Bronchial epithelial cell (primary cell): ENCODE measurements at places on chromosomes 2 and 18. TPM values are rescaled to one million over a fixed set of nuclear protein-coding genes. Genes with fewer than 3 reads are reported as not detected.

- DNase-seq = peak; percentile 45
Observed at GRCh38 chr2:159921752-159922404, 123.9 kb upstream of the CD302 start.

DNA sequence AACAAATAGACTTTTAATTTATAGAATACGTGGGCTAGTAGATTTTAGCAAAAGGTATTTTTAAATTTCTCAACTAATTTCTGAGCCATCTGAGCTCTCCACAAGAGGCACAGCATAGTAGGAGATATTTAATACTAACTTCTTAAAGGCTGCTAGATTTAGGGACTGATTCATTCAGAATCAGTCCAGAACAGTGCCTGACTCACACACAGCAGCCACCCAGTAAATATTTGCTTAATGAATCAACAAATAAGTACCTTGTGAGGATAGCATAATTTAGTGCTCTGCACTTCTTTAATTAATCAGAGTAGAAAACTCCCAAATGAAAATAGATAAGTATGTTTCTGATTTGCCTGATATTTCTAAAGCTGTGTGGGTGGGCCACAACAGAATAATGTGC is 35.6 kb upstream of the SYT4 start:
- peak; percentile 89 for DNase-seq

- DNase-seq = peak; percentile 86
Observed at GRCh38 chr2:109475531-109476210, 138.1 kb downstream of the SEPTIN10 start.

DNA sequence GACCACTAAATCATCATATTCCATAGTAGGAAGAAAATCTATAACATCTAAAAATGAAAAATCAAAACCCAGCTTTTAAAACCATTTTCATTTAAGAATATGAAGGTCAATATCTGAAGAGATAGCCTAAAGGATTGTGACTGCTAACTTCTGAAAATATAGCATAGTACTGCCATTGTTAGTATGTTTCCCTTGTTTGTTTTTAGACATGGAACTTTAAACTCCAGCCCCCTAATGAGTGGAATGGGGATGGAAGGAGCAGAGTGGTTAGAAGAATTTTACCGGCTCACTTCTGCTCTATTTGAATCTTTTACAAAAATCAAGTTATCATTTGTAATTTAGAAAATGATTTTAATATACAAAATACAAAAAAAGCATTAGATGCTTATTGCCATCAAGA is 169.0 kb downstream of the CD226 start:
- no peak for DNase-seq

The UGT1A4 gene
- 0.26 and 2.9 TPM in 2 replicates for total RNA-seq

GRCh38 chr2:39595116-39595515 is 70.6 kb upstream of the TMEM178A start:
- no peak for DNase-seq

- DNase-seq = no peak
Observed at GRCh38 chr18:21196426-21196825, 45.6 kb upstream of the GREB1L start.

The REG1B gene
- total RNA-seq = not detected in 2 replicates

DNA sequence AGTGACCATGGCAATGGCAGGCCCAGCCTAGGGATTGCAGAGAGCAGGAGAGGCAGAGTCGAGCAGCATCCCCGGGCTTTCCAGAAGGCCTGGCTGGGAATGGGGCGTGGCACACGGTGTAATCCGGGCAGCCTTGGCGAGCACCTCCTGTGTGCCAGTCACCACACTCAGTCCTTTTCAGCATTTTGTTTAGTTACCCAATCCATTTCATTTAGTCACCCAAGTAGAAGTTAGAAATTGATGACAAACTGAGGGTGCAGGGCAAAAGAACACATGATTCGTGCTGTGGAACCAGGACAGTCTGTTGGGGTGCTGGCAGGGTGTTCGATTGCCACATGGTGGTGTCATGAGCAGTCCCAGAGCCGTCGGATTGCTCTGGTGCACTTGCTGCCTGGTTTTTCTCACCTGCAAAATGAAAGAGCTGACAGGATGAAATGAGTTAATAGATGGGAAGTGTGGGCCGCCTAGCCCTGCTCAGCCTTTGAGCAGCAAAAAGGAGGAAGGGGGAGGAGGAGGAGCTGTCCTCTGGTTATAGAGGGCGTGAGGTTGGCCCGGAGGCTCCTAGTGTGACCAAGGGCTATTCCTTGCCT is 299.4 kb downstream of the AGAP1 start:
- peak; percentile 62 for DNase-seq

GRCh38 chr2:165835363-165835762 is 41.3 kb upstream of the GALNT3 start:
- no peak for DNase-seq

DNA sequence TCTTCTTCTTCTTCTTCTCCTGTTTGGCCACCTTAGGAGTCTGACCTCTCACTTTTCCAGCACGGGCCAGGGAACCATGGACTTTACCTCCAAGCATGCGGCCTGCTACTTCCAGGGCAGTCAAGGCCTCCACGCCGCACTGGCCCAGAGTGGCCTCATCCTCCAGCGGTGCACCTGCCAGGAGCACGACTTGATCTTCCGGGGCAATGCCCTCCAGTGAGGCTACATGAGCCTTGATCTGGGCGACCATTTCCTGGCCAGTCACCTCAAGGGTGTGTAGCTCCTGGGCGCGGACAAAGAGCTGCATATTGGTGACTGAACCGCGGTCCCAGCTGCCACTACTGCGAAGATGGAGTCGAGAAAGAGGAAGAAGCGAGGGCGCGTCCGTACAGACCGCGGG is 67.1 kb downstream of the DIPK1C start:
- DNase-seq = no peak

The HOXD8 gene
- total RNA-seq = not detected in 2 replicates

GRCh38 chr2:236512902-236513435 is 56.7 kb upstream of the ACKR3 start:
- peak; percentile 53 for DNase-seq

DNA sequence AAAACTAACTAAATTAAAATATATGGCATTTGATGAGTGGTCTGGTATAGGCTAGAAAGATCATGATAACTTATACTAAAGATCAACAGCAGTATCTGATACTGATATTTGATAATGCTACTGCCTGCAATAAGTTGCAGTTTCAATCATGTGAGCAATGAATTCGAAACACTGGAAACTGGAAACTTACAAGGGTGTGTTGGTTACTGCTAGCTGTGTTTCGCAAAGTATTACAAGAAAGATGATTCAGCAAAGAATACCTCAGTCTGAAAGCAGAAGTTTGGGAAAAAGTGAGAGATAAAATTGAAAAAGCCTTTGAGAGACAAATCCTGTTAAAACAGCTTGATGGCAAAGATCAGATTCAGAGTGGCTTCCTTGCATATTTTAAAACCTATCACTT is 294.5 kb downstream of the CCDC178 start:
- peak; percentile 7 for DNase-seq

The UCN gene
- total RNA-seq = 0.51 and 1.8 TPM in 2 replicates

The FOXD4L1 gene
- total RNA-seq = 0.13 and 0.26 TPM in 2 replicates

The CCDC85A gene
- total RNA-seq = 0.13 TPM in 1 of 2 replicates, not detected in the other

The CCDC178 gene
- 0.53 and 0.90 TPM in 2 replicates for total RNA-seq

The OTOS gene
- not detected in 2 replicates for total RNA-seq

The FBXO36 gene
- total RNA-seq = 3.4 and 4.2 TPM in 2 replicates

DNA sequence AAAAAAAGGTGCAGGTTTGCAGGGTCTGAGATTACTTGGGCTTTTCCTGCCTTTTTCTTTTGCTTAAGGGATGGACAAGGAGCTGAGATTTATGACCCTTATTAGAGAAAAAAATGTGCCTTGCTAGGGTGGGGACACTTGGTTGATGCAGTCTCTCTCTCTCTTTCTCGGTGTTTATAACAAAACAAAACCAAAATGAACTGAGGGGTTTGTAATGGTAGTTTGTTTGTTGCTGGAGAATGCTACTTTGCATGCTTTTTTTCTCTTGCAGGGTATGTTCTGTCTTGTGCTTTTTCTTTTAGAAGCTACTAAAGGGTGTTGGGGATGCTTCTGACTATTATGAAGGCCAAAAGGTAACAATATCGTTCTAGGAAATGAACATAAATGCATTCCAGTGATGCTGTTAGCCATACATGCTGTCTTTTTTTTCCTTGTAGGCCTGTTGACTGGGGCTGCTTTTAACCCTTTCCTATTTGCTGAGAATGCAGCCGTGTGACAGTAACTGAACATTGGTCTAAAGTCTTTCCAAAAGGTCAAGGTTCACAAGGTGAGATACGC is 435 bp downstream of the ZNF532 start:
- DNase-seq = no peak

GRCh38 chr2:156511122-156511521 is 74.9 kb downstream of the GPD2 start:
- DNase-seq = no peak

- no peak for DNase-seq
Observed at GRCh38 chr18:45046961-45047360, 366.3 kb downstream of the SETBP1 start.

The ABCG5 gene
- total RNA-seq = not detected in 2 replicates

DNA sequence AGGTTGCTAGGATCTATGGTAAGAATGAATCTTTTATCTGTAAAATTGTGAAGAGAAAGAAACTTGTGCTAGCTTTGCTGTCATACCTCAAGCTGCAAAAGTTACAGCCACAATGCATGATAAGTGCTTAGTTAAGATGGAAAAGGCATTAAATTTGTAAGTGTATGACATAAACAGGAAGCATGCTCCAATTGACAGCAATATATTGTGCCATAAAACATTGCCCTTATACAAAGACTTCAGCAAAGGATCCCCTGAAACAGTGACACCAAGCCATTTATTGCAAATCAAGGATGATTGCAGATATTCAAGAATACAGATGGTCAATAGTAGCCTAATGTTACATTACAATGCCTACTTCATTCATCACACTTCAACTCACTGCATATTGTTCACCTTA is 283.1 kb downstream of the CPS1 start:
- DNase-seq = no peak

DNA sequence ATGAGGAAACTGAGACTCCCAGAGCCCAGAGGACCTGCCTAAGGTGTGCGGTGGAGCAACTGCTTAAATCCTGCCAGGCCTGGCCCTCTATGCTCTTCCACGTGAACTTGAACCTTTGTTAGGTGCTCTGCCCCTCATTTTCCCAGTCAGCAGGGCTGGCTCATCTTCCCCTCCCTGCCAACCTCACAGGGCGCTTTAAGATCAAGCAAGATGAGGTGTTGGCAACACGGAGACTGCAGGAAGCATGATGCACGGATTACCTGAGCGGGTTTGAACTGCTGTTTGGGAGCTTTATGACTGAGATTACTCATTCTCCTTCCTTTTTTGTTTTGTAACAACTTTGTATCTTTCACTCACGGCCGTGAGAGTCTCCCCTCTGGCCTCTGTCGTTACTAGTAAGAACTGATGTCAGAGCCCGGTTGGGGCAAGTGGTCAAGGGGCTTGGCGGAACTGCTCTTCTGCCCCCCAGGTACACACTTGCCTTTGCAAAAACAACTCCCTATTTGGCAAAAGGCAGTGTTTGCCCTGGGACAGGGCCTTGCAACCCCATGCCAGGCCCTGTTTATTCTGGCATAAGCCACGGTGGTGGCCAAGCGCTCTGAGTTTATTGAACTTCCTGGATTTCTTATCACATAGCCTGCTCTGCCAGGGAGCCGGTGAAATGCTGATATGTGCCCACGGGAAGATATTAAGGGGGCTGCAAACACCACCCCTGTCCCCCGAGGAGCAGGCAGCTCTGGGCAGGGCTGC is 127.8 kb downstream of the INHBB start:
- peak; percentile 97 for DNase-seq

GRCh38 chr2:190599546-190600220 is 49.2 kb upstream of the NAB1 start:
- DNase-seq = no peak

DNA sequence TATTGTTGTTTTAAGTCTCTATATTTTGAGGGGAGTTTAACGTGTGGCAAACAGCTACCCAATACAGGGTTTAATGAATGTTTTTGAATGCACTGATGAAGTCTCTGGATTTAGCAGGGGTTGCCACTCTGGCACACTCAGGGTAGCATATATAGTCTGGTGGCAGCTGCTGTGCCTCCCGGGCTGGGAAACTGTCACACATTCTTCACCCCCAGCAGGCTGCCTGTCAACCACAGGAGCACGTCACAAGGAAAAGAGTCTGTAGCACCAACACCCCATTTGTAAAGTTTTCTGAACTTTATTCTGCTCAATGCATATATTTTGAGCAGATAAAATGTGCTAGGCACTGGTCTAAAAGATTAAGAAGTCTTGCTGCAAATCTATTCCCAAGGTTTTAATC is 39.3 kb downstream of the NGEF start:
- DNase-seq = no peak

The MDH1 gene
- total RNA-seq = 109 and 118 TPM in 2 replicates

DNA sequence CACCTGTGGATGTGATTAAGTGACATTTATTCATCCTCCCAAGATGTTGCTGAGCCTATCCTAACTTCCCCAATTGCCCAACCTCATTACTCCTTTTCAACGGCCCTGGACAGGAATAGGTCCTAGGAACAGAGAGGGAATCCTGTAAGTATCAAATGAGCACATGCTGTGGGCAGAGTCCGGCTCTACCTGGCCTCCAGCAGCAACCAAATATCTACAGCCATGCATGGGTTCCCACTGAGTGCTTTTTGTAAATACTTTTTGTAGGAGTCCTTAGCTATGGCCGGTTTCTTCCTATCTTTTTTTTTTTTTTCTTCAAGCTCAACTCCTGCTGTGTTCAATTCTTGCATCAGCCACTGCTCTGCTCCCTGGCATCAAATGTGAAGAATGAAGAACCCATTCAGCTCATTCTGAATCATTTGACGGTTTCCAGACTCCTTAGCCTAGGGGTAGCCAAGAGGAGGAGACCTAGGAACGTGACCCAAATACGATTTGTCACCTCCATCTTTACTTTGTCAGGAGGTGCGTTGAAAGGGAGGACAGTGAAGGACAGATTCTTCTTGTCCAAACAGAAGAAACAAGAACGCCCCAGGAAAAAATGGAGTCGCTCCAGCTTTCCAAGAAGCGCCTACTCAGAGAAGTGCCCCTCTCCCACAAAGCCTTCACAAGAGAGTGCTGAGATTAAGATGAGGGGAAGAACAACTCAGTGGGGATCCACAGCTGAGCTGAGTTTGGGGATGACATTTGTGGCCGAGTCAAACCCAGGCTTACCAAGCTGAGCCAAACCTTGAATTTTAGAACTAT is 46.7 kb upstream of the LCLAT1 start:
- no peak for DNase-seq

- peak; percentile 20 for DNase-seq
Observed at GRCh38 chr2:212282671-212283261, 255.8 kb downstream of the ERBB4 start.

DNA sequence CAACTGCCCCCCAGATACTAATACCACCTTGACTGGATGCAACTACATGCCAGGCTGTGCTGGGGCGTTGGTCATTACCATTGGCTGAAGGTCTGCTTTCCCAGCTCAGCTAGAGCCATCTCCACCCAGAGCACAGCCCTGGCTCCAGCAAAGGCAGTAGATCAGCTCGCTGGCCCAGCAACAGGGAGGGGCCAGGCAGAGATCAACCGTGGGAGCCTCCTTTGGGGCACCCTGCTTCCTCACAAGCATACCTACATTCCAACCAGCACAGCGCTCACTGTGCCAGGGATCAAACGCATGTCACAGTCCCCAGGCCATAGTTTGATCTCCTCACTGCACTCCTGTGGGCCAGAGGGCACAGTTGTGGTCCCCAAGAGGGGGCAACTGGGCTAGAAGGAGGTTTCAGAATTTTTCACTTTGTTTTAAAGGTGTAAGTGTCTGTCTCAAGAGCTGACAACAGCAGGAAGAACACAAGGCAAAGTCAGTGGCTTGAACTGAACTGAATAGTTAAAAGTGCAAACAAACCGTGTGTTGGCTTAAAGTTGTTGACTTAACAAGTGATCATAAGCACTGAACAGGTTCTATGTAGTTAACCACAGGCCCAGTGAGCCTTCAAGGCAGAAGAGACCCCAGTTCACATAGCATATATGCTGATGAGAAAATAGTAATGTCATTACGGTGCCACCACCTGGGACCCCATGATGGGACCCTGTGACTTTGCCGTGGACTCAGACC is 70.1 kb upstream of the BZW1 start:
- no peak for DNase-seq

The HOXD3 gene
- total RNA-seq = not detected in 2 replicates
